ENCODE measurements at places on chromosomes 1 and 21.

DNA sequence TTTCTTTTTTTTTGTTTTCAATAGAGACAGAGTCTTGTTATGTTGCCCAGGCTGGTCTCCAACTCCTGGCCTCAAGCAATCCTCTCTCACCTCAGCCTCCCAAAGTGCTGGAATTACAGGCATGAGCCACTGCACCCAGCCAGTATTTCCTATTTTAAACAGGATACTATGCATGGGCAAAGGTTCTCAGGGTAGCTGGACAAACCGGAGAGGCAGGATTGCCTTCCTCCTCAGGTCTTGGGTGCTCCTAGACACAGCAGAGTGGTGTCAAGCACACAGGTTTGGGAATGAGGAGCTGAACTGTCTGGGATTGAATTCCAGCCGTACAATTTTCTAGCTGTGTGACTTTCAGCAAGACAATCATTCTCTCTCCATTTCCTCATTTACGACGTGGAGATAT lies 22.9 kb upstream of the HNRNPU start:
- no peak for DNase-seq

DNA sequence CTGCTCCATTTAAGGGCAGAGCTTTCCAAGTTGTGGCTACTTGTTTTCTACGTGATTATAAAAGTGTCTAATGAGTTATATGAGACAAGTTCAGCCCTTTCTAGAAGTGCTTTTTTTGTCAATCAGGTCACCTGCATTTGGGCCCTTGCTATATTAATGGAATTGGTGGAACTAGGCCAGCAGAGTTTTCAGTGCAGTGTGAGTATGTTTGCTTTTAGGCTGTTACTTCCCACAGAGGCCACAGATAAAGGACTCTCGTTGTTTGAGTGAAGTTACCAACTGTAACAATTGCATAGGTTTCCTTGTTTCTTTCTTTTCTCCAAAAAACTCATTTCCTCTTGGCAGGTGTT lies 10.9 kb downstream of the SMAP2 start:
- DNase-seq, result no peak

DNA sequence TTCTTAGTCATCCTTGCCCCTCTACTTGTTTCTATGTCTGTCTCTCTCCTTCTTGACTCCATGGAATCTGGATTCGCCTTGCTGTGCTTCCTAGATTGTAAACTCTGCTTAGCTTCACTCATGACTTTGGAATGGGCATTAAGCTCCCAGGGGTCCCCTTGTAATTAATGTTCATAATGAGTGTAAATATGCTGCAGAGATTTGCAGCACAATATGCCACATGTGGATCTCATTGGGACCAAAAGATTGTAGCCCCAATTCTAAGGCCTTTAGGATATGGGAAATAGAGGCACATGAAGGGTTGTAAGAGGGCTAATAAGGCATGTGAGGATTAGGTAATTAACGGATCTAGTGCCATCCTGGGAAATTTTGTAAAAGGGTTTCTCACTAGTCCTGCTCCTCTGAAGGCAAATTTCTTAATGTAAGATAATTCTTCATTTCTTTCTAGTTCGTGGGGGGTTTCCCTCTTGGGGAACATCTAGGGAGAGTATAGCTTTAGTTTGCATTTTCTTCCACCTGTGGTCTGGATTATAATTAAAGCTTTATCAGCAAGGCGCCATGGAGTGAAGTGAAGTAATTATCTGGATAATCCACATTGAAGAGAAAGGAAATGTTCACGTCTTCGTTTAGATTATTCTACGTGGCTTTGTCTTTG lies 659.2 kb upstream of the PLXNA2 start:
- no peak for DNase-seq

- no peak for DNase-seq
Measured at GRCh38 chr1:98669355-98670296, 8.1 kb downstream of the SNX7 start.

GRCh38 chr1:24236789-24237371 lies 49.8 kb upstream of the IFNLR1 start:
- DNase-seq, result no peak

- no peak for DNase-seq
Measured at GRCh38 chr1:245908543-245908942, 598.5 kb downstream of the SMYD3 start.

- no peak for DNase-seq
Measured at GRCh38 chr1:87926921-87927320, 598.2 kb downstream of the LMO4 start.

GRCh38 chr1:32978854-32979253 lies 14.2 kb upstream of the RNF19B start:
- DNase-seq, result no peak

DNA sequence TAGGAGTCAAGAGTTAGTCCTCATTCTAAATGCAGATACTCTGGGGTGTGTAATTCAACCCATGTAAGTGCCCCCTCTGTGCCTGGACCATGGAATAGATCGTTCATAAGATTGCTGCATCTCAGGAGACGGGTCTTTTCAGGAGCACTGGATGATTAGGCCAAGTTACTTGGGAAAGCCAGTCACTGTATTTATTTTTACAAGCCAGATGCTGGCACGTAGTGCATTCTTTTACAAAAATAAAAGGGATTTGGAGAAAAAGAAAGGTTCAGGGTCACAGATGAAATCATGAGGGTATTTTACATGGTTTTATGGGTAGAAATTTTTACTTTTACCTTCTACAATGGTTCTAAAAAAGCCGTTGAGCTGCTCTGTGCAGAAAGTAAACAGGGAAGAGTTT lies 102.6 kb upstream of the UBE2U start:
- DNase-seq, result no peak

DNA sequence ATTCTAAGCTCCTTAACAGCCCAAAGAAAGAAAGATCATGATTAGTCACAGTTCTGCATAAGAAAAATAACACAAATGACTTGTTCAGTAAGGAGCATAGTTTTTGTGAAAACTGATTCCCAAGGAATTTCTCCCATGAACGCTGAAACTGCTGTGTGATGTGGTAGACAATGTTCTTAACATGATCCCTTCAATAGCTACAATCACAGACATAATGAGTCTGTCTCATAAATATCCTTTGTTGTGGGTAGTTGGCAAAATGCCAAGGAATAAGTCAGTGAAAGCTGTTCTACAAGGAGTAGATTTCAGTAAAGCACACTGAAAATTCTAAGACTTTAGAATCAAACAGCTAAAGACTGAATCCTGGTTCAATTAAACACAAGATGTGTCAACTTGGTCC lies 404.8 kb downstream of the HLX start:
- DNase-seq, result no peak

- DNase-seq, result no peak
Measured at GRCh38 chr1:37821481-37821880, 13.5 kb upstream of the YRDC start.

DNA sequence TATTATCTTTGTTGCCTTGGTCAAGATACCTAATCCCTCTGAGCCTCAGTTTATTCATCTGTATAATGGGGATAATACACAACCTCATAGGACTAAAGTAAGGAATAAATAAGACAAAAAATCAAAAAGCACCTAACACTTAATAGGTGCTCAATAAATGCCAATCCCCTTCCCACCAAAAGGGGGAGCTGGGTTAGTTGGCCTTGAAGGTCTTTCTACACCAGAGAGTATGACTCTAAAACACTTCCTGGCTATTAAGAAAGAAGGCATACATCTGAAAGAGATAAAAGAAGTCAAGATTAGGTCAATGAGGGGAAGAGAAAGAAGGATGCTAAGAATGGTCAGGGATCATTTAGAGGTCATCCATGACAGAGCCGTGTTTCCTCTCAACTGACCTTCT lies 11.1 kb downstream of the VSIG8 start:
- no peak for DNase-seq

Measured in esophagus squamous epithelium (tissue), 5 donors.